Fibroblast of skin of scalp (primary cell): ENCODE measurements at places on chromosomes 16 and 17.

DNA sequence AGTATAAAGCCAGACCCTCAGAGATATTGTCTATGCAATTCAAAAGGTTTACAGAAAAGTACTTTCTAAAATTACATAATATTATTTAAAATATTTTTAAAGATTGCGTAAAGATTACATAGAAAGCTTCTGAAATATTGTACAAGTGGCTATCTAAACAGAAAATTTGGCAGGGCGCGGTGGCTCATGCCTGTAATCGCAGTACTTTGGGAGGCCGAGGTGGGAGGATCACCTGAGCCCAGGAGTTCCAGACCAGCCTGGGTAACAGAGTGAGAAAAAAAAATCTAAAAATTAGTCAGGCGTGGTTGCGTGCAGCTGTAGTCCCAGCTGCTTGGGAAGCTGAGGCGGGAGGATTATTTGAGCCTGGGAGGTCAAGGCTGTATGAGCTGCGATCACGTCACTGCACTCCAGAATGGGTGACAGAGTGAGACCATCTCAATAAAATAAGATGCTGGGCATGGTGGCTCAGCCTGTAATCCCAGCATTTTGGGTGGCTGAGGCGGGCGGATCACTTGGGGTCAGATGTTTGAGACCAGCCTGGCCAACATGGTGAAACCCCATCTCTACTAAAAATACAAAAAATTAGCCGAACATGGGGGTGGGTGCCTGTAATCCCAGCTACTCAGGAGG lies 18.1 kb downstream of the UBN1 start:
- DNase-seq, result no peak

- no peak for DNase-seq
These were observed 278.5 kb downstream of the CEP112 start for GRCh38 chr17:65913326-65913850.

DNA sequence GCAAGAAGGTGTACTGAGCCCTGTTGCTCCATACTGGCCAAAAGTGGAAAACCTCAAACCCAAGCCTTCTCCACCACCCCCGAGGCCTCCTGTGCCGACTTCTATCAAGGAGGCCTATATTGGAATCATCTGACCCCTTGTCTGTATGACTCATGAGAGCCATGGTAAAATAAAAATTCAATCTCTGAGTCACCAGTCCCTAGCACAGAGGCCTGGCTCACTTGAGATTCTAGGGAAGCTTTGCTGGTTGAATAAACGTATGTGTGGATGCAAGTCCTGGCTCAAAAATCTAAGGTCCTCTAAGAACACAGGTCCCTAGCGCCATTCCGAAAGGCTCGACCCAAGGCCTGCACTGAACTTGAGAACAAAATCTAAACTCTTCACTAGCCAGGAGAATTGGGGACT lies 15.0 kb downstream of the NSMCE1 start:
- DNase-seq, result peak; percentile 80

- no peak for DNase-seq
These were observed 299.3 kb downstream of the SOX9 start for GRCh38 chr17:72419866-72420774.
